Amygdala (tissue), 56 donors: ENCODE measurements at places on chromosomes 2 and 18.

DNA sequence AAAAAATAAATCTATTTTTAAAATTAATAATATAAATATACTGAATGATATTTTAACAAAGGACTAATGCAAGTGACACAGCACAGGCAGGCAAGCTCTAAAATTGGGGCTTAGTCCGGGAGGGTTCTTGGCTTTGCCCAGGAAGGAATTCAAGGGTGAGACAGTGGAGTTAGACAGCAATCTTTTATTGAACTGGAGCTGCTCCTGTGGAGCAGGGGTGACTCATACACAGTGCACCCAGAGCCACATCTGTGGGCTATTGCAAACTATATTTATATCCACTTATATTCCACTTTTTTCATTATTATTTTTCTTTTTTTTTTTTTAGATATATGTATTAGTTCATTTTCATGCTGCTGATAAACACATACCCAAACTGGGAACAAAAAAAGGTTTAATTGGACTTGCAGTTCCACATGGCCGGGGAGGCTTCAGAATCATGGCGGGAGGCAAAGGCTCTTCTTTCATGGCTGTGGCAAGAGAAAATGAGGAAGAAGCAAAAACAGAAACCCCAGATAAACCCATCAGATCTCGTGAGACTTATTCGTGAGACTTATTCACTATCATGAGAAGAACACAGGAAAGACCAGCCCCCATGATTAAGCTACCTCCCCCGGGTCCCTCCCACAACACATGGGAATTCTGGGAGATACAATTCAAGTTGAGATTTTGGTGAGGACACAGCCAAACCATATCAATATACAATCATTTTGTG is 437.1 kb downstream of the BCL11A start:
- DNase-seq, result no peak

DNA sequence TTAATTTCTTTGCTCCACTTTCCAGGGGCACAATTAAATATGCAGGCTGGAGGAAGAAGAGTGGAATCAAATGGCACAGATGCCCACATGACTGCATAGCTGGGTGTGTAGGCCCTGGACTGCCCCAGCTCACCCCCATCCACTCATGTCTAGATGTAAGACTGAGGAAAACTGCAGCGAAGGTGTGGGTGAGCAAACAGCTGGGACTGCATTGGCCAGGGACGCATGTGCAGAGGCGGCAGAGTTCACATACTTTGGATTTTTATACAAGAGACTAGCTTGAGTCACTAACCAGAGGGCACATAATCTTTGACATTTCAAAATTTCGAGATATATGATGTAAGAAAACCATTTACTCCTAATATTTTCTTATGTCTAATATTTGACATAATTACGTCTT is 60.1 kb downstream of the SPIRE1 start:
- no peak for DNase-seq

DNA sequence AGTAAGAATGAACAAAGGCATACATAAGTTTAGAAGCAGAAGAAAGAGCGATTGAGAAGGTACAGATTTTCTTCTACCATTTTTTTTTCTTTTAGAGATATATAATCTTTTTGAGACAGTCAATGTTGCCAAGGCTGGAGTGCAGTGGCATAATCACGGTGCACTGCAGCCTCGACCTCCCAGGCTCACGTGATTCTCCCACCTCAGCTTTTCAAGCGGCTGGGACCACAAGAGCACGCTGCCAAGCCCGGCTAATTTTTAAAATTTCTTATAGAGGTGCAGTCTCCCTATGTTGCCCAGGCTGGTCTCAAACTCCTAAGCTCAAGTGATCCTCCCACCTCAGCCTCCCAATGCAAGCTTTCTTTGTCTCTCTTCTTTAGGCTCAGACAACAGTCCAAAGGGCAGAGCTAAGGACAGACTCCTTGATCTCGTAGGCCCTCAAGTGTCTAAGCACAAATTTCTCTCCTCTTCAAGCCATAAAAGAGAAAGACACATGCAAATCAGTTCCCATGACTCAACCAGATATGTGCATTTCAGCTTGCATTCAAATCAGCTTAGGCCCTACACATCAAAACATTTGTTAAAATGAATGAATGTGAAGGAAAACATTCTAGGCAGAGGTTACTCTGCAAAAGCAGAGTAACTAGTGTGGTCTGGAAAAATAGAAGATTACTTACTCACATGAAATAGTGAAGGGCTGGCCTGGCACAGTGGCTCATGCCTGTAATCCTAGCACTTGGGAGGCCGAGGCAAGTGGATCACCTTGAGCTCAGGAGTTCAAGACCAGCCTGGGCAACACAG is 18.0 kb downstream of the ITSN2 start:
- DNase-seq, result no peak

- DNase-seq, result no peak
Observed at GRCh38 chr2:41764131-41764530, 283.7 kb upstream of the PKDCC start.

GRCh38 chr2:43977677-43978375 is 18.0 kb downstream of the LRPPRC start:
- DNase-seq, result no peak

GRCh38 chr2:10901160-10901939 is 10.4 kb upstream of the KCNF1 start:
- no peak for DNase-seq

GRCh38 chr2:127161176-127162136 is 54.5 kb upstream of the BIN1 start:
- DNase-seq, result no peak

- no peak for DNase-seq
Observed at GRCh38 chr2:197939787-197940186, 135.4 kb downstream of the PLCL1 start.

GRCh38 chr2:126778561-126779501 is 119.9 kb upstream of the TEX51 start:
- no peak for DNase-seq

GRCh38 chr2:41737888-41738287 is 309.9 kb upstream of the PKDCC start:
- no peak for DNase-seq

DNA sequence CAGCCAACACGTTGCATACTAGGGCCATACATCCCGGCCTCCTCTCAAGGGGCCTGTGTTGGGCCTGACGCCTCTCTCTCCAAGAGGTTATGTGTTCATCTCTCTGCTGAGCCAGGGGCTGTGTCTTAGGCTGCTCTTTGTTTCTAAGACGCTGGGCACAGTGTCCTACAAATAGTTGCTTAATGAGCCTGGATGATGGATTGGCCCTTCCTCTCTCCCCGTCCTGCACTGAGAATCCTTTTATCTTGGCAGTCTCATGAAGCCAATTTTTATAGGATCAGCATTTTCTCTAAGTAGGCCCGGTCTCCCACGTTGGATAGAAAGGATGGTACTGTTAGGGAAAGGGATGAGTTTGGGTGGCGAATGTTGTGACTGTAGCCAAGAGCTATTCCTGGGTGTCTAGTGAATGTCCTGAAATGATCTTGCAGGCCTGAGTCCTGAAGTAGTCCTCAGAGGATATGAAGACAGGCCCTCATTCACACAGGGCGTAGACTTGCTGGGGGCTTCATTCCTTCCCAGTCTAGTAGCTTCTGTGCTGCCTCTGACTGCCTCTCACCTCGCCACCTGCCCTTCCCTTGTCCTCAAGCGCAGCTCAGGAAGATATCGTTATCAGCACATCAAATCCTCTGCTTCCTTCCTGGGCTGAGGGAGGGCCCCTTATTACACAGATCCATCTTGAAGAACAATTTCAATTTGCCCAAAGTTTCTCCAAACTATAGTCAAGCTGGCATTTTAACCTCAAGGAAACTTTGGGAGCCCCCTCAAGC is 8.8 kb downstream of the LBH start:
- DNase-seq, result no peak

GRCh38 chr2:17208511-17208910 is 309.7 kb downstream of the RAD51AP2 start:
- DNase-seq, result no peak

DNA sequence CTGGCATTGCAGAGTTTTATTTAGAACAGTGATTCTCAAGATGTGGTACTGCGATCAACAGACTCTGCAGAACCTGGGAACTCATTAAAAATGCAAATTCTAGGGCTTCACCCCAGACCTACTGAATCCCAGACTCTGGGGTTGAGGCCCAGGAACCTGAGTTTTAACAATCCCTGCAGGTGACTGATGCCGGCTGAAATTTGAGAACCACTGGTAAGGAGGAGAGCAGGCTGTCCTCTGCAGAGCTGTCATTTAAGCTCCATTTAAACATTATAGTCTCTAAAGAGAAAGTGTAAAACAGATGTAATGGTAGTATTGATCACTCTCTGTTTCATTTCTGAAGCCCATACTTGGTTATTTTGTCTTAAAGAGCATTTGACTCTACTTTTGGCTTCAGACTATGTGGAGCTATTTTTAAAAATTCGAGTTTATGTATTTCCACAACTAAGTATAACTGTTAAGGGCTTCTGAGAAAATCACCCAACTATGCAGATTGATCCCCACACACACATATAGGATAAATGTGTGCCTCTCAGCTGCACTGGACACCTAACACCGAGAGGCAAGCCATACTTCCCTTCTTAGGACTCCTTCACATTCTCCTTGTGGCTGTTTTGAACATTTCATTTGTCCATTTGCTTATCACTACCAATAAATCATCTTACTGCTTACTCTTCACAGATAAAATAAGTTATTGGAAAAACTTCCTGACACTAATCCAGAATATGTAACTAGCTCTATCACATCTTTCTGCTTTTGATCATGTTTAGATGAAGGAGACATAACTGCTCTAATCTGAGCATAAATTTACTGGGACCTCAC is 487.5 kb downstream of the DLGAP1 start:
- no peak for DNase-seq

GRCh38 chr2:101255501-101255900 is 2.8 kb downstream of the CNOT11 start:
- DNase-seq, result no peak

DNA sequence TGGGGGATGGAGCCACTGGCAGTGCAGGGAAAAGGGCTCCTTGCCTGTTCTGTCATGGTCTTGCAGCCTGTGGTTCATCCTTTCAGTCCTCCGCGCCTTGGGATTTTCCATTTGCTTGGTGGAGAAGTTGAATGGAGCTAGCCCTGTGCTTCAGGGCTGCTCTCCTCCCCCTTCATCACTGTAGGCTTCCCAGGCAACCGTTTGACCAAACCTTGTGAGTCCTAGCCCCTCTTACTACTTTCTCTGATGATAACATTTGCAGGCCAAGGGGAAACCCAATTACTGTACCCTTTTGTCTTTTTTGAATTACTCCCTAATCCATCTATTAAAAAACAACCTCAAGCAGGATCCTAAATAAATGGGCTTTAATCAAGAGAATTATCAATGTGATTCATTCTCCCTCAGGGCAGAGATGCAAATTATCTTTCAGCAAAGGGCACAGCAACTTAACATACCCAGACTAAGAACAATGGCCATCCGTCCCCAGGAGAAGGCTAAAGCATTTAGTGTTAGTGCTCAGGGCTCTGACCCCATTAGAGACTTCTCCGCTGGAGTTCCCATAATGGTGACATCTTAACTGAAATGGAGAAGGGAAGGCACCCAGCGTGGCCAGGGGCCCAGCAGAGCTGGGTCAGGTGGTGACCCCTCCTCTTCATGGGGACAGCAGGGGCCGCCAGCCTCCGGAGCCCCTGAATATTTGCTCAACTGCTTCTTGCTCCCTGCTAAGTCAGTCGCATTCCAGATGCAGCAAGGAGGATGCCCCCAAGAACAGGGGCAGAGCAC is 40.7 kb downstream of the RHOB start:
- no peak for DNase-seq

DNA sequence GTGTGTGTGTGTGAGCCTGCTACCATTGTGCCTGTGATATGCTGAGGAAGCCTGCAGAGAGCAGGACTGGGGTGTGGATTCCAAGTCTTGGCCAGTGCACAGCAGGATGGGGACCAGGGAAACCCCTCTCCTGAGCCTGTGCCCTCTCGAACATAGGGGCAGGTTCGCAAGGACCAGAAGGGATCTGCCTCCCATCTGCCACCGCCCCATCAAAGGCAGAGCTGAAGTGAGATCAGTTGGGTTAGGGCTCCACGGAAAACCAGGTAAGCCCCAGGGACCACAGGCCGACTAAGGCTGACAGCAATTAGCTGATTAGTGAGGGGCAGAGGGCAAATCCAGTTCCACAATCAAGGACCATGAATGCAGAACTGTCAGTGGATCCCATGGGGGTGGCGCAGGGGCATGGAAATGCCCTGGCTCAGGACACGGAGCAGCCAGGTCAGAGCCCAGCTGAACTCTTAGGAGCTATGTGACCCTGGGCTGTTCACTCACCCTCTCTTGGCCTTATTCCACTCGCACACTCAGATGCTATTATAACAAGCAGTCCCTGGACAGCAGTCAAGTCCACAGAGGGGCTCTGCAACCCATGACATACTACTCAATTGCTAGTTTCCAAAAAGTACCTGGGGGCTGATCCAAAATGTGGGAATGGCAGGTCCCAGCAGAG is 84.2 kb upstream of the ID2 start:
- no peak for DNase-seq

- DNase-seq, result no peak
Observed at GRCh38 chr2:114083717-114084387, 194.0 kb downstream of the ACTR3 start.

- DNase-seq, result no peak
Observed at GRCh38 chr2:40325116-40325515, 126.8 kb downstream of the SLC8A1 start.
